B cell (primary cell): ENCODE measurements at places on chromosomes 11 and 22.

DNA sequence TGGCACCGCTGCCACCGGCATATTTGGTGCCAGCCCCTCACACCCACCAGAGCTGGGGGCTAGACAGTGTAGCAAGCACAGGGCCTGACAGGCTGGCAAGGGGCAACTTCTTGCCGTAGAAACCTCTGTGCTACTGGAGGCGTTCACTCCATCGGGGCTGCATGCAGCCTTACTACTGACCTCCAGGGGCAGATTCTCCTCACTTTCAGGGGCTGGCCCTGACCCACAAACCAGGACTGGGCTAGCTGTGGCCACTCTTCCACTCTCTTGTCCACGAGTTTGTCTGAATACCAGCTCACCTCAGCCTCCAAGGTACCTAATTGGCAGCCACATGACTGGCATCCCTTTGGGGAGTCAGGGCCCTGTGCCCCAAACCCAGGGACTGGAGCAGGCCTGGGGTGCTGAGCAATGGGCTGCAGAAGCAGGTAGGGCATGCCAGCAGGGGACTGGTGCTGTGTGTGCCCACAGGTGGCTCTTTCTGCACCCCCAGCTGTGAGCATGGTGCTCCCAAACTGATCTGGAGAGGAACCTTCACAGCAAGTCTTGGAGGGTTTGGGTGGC is 2.1 kb upstream of the LMO1 start:
- DNase-seq, result no peak

- no peak for DNase-seq
Measured at GRCh38 chr11:76226626-76227025, 20.3 kb upstream of the WNT11 start.

GRCh38 chr22:40421941-40422340 is 51.5 kb downstream of the SGSM3 start:
- no peak for DNase-seq

DNA sequence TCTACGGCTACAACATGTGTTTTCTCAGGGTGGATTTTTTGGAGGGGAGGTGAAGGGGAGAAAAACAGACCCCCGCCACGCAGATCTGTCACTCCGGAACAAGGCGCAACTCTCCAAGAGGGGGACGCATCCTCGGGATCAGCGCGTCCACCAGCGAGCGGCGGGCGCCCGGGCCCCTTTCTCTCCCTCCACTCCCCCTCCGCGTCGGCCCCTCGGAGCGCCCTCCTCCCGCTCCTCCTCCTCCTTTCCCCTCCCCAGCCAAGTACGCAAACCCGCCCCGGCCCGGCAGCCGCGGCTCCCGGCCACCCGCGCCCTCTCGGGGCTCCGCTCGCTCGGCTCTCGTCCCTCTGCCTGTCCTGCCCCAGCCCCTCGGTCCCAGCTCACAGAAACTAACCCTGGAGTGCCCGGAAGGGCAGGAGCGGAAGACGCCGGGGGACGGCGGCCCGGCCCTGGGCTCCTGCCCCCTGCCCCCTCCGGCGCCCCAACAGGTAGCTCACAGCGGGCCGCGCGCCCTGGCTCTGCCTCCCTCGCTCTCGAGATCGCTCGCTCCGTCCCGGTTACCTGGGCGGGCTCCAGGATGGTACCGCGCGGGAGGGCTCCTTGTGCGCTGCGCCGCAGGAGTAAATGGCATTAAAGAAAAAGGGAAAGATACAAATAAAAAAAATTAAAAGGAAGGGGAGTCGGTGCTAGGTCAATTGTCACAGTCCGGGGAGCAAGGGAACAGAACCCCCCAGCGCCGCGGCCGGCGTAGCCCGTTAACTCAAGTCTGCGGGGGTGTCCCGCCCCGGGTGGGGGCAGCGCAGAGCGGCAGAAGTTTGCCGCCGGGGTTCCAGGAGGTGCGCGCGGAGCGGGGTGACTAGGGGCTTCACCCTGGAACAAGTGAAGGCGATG is 131.4 kb upstream of the C11orf58 start:
- DNase-seq, result peak; percentile 7

GRCh38 chr11:95148406-95148805 is 58.8 kb downstream of the ENDOD1 start:
- no peak for DNase-seq

DNA sequence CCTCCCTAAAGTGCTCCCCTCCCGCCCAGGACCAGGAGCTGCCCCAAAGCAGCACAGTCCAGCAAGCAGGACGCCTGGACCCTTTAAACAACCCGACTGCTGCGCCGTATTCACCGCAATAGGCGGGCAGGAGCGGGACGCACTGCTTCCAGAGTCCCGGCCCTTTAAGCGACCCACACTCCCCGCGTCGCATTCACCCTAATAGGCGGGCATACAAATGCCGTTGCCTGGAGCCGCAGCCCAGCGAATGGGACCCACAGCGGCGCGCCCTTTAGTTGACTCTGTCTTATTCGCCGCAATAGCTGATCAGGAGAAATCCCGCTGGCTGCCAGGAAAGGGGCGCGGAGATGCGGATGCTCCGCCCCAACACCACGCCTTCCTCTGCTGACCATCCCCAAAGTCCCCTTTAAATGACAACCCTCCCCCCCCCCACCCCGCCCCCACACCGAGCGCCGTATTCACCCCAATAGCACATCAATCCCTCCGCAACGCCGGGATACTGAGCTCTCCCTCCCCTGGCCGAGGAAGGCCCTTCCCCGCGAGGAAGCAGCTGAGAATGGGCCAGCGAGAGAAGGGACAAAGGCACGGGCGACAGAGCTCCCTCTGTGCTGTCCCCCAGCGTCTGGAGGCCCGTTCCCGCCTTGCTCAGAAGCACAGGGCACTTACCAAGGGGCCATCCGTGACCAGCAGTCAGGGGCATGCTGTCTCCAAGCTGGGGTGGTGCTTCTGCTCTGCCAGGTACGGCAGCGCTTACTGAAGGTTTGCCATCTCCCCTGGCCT is 4.7 kb downstream of the OSBPL5 start:
- no peak for DNase-seq

GRCh38 chr22:36452250-36452977 is 29.0 kb downstream of the TXN2 start:
- DNase-seq, result peak; percentile 47
